ENCODE measurements at places on chromosomes 3 and 15. TPM values are rescaled to one million over a fixed set of nuclear protein-coding genes. Genes with fewer than 3 reads are reported as not detected.

DNA sequence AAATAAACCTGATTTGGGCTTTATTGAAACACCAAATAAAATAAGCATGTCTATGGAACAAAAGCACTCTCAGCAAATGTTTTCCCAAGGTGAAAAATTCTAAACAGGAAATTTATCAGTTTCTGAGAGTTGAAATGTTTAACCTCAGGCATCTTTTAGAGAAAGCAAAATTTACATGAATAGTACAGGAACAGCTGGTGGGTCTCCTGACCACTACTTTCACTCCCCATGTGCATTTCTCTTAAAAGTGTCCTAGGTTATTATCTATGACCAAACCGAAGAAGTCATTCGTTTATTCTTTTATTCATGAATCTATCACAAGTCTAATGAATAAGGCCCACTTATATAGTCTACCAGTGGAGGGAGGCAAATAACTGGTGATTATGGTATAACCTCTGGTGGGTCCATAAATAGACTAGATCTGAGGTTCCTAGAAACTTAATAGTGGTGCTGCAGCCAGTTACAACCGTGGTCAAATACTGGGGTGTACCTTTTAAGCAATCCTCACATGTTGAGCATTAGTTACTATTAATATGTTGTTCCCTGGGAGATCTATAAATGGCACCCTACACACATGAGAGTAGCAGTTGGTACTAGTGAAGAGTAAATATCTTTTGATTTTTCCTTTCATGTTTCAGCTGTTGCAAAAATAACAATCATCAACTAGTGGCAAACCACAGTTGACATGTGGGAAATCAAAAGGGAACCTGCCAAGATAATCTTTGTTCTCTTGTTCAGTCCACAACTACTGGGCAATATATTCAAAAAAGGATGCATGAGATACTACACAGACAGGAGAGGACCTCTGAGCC, 169.3 kb upstream of the STAC start:
- H3K4me3 ChIP-seq, result no peak overlapping the region
- H3K27me3 ChIP-seq, result no peaks in the 10 kb centered on the region
- no peaks in the 10 kb centered on the region for H3K36me3 ChIP-seq
- H3K27ac ChIP-seq, result no peak overlapping the region
- DNase-seq, result no peak
- no peaks in the 10 kb centered on the region for H3K4me1 ChIP-seq

- H3K36me3 ChIP-seq, result peaks cover 86% of the 10 kb centered on the region
- no peak overlapping the region for H3K27ac ChIP-seq
- H3K27me3 ChIP-seq, result no peaks in the 10 kb centered on the region
- peaks cover 4% of the 10 kb centered on the region for H3K4me1 ChIP-seq
Observed at GRCh38 chr15:42166225-42166940, 9.9 kb upstream of the PLA2G4F start.

DNA sequence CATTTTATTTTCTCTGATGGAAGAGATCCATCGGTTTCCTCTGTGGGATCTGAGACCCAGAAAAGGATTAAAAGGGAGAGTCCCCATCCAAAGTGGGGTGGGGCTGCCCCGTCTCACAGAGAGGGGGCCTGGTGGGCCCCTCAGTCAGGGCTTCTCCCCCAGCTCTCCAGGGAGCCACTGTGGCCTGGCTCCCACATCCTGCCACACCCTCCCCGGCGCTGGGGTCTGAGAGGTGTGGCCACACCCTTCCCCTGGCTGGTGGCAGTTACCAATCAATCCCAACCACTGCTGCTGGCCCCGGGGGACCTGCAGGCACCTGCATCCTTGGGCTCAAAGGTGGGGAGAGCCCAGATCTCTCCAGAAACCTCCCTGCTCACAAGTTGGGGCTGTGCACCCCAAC, 161.8 kb upstream of the IQSEC1 start:
- H3K27me3 ChIP-seq, result peaks cover 2% of the 10 kb centered on the region
- no peaks in the 10 kb centered on the region for H3K36me3 ChIP-seq
- DNase-seq, result peak; percentile 32
- peak overlapping the region; percentile 60 for H3K4me3 ChIP-seq
- H3K27ac ChIP-seq, result no peak overlapping the region

GRCh38 chr3:86830566-86830965, 160.4 kb downstream of the VGLL3 start:
- H3K27me3 ChIP-seq, result no peaks in the 10 kb centered on the region
- no peak for DNase-seq
- no peak overlapping the region for H3K27ac ChIP-seq
- H3K4me1 ChIP-seq, result no peaks in the 10 kb centered on the region
- no peaks in the 10 kb centered on the region for H3K36me3 ChIP-seq

QTRT2 gene
- 63.1 TPM for total RNA-seq

DNA sequence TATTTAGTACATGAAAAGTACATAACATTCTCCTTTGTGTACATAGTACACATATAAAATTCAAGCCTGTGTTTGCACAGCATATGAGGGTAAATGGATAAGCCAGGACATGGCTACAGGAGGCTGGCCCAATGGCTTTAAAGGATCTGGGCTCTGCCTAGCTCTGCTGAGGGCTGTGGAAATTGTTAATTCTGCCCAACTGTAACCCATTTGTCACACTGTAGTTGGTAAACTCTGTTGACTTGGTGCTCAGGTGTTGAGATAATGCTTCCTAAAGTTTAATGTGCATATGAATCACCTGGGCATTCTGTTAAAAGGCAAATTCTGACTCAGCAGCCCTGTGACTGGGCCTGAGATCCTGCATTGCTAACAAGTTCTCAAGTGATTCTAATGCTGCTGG, 196.5 kb upstream of the ZPLD1 start:
- no peak overlapping the region for H3K27ac ChIP-seq
- no peaks in the 10 kb centered on the region for H3K36me3 ChIP-seq
- H3K27me3 ChIP-seq, result no peaks in the 10 kb centered on the region
- H3K4me3 ChIP-seq, result no peak overlapping the region
- peaks cover 36% of the 10 kb centered on the region for H3K4me1 ChIP-seq

DNA sequence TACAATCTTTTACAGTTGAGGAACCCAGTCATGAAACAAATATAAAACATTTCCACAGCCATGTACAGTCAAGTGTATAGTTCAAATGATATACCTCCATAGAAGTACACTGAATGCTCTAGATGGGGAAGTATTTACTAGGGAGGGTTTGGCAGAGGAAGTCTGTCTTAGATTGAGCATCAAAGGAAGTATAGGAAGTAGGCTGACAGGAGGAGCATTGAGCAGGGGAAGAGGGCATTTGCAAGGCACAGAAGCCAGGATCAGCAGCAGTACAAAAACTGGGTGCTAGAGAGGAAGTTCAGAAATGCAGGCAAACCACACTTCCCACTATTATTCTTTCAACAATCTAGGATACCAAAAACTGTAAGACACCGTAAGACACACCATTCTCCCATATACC, 122.6 kb downstream of the ANO10 start:
- H3K27ac ChIP-seq, result no peak overlapping the region
- no peak for DNase-seq
- H3K4me3 ChIP-seq, result no peak overlapping the region
- no peaks in the 10 kb centered on the region for H3K27me3 ChIP-seq
- H3K36me3 ChIP-seq, result no peaks in the 10 kb centered on the region

GRCh38 chr15:31501536-31502157, 175.0 kb downstream of the KLF13 start:
- no peak overlapping the region for H3K27ac ChIP-seq
- H3K4me3 ChIP-seq, result no peak overlapping the region
- DNase-seq, result no peak
- no peaks in the 10 kb centered on the region for H3K4me1 ChIP-seq

GRCh38 chr3:169955406-169955805, 11.2 kb upstream of the SEC62 start:
- peak overlapping the region; percentile 62 for H3K27ac ChIP-seq
- peaks cover 58% of the 10 kb centered on the region for H3K4me1 ChIP-seq
- no peak overlapping the region for H3K4me3 ChIP-seq

MASP1 gene
- not detected for total RNA-seq

ARF4 gene
- total RNA-seq, result 43.0 TPM

DNA sequence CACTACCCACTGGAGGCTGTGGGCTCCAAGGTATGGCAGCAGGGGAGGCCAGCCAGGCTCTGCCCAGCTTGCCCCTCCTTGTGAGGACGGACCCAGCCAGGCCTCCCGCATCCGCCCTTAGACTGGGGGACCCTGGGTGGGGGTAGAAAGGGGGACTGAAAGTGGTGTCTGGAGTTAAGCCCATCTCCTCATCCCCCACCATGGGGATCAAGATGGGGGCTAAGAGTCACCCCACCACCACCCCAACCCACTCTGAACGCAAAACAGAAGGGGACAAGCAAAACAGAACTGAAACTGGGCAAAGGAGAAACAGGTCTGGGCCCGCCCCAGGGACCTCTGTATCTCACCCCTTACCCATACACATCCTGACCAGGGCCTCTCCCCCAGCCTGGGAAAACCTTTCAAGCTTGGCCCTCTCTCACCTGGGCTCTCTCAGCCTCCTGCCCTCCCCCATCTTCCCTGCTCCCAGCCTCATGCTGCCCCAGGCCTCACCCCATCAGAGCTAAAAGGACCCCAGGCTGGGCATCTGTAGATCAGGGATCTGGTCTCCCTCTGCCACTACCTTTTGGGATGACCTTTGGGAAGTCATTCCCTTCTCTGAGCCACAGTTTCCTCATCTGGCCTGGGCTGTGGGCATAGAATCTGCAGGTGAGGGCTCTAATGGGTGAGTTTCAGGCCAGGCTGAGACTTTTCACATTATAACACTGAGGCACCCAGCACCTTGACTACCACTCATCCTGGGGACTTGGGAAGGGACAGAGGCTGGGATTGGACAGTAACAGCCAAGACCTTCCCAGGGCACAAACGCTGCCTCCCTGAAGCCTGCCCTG, 30.0 kb upstream of the CYP11A1 start:
- peak; percentile 58 for DNase-seq
- H3K36me3 ChIP-seq, result no peaks in the 10 kb centered on the region
- peak overlapping the region; percentile 99 for H3K27ac ChIP-seq
- H3K27me3 ChIP-seq, result no peaks in the 10 kb centered on the region
- H3K4me3 ChIP-seq, result peak overlapping the region; percentile 80

DNA sequence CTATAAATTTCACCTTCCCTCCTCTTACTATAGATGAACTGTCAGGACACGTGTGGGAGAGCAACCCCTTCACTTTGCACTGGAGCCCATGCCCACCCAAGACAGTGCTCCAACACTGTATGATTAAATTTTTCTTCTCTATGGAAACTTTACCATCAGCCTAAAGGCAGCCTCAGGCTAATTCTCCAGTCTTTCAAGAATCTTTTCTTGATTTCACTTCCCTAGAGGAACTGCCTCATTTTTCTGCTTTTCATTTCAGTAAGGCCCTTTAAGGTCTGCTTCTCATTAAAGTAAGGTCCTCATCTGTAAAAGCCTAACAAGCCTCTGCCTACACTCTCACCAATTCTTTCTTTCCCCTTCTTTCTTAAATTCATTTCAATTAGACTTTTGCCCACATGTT, 137.3 kb downstream of the KCNMB2 start:
- H3K4me3 ChIP-seq, result no peak overlapping the region
- no peaks in the 10 kb centered on the region for H3K36me3 ChIP-seq
- DNase-seq, result no peak
- H3K4me1 ChIP-seq, result peaks cover 4% of the 10 kb centered on the region
- no peak overlapping the region for H3K27ac ChIP-seq
- no peaks in the 10 kb centered on the region for H3K27me3 ChIP-seq

TEX55 gene
- total RNA-seq, result not detected

LIPC gene
- not detected for total RNA-seq

DNA sequence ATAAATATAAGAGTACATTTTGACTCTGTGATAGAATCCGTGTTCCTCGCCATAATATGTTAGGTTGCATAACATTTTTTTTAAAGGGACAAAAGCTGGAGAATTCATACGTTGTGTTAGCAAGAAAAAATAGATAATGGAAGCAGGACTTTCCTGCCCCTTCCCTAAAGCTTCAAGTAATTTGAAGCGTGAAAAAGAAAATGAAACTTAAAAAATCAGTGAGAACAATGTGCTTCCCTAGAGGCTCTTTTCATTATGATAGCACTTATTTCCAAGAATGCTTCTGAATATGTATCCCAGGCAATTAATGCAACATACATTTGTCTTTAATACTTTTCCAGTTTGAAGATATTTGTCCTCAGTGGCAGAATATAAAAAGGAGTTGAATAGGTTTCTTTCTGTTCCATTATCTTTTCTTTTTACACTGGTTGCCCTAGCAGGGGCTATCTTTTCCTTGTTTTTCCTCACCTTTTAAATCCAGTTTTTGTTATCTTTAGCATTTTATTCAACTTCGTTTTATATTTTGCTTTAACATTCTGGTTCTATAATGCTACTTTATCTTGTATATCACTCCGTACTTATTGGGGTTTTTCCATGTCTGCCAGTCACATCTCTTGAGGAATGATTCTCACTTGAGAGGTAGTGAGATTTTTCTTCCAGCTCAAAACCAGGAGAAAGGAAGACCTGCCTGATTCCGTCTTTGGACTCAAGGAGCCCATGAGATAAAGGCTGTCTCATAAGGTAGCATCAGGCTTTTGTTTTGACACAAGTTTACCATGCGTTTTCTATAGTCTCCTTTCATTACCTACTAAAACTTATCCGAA, 113.8 kb downstream of the MBNL1 start:
- DNase-seq, result no peak
- H3K4me3 ChIP-seq, result peak overlapping the region; percentile 73
- peaks cover 32% of the 10 kb centered on the region for H3K36me3 ChIP-seq
- no peaks in the 10 kb centered on the region for H3K27me3 ChIP-seq

DNA sequence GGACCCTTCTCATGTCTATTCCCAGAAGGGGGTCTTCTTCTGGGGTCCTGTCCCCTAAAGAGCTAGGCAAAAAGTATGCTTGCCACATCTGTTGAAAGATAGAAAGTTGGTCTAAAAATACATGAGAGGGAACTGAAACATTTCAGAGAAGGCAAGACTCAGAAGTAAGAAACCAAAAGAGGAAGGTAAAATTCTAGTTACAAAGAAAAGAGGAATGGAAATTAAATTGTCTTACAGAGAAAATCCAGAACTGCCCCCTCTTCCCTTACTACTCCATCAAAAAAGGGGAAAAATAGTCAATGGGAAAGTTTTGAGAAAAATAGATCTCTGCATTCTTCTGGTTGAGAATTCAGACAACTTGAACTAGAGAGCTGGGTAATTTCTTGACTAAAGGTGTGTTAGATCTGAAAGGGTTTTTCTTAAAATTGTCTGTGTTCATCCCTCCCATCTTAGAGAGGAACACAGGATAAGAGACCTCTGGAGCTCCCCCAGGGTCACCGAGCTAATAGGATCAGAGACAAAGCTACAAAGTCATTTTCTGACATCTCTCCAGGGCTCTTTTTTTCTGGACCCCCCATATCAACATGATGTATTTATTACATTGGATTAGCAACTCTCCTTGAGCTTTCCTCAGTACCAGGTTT, 32.3 kb upstream of the CCR2 start:
- H3K27me3 ChIP-seq, result no peaks in the 10 kb centered on the region
- peak overlapping the region; percentile 19 for H3K27ac ChIP-seq
- DNase-seq, result no peak
- H3K36me3 ChIP-seq, result no peaks in the 10 kb centered on the region

MUC20 gene
- total RNA-seq, result 4.6 TPM

GOLGA8S gene
- 0.09 TPM for total RNA-seq

GRCh38 chr15:79602731-79603130, 170.6 kb downstream of the MINAR1 start:
- no peak for DNase-seq
- H3K4me3 ChIP-seq, result no peak overlapping the region
- no peaks in the 10 kb centered on the region for H3K36me3 ChIP-seq
- H3K27ac ChIP-seq, result no peak overlapping the region
- H3K27me3 ChIP-seq, result peaks cover 23% of the 10 kb centered on the region
- no peaks in the 10 kb centered on the region for H3K4me1 ChIP-seq

THBS1 gene
- 1.7 TPM for total RNA-seq

GRCh38 chr3:56753206-56753820, 48.4 kb downstream of the ARHGEF3 start:
- H3K27me3 ChIP-seq, result no peaks in the 10 kb centered on the region
- DNase-seq, result no peak
- peak overlapping the region; percentile 52 for H3K4me3 ChIP-seq
- H3K36me3 ChIP-seq, result peaks cover 42% of the 10 kb centered on the region
- peak overlapping the region; percentile 97 for H3K27ac ChIP-seq
- H3K4me1 ChIP-seq, result peaks cover 62% of the 10 kb centered on the region
